H9 (cell line): ENCODE measurements at places on chromosomes 3 and 15.

GRCh38 chr15:51132384-51133139, 37.9 kb upstream of the TNFAIP8L3 start:
- peak; percentile 50 for DNase-seq

DNA sequence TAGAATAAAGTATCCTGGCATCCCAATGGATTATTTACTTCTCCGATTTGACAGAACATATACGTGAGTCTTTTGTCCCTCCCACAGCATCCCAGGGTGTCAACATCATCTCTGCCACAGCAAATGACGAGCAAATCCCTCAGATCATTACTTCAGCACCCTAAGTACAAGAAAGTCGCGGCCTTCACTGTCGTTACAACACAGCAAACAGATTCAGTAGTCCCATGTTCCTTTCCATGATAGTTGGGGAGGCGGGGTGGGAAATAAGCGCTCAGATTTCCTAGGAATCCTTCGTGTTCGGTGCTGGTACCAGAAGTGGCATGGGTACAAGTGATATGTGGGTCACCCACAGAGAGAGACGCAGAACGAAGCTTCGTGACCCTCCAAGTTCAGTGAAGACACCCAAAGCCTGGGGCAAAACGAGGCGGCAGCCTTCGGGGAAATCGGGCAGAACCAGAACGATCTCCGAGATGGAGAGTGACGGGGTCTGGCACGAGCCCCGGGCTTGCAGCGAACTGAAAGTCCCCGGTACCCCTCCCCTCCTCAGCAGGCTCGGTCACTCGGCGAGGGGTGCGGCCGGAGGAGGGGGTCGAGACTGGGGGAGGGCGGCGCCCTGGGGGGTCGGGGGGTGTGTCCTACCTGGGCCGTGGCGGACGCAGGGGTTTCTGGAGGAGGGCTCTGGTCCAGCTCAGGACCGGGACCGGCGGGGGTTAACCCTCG, 619 bp downstream of the TTBK2 start:
- DNase-seq = peak; percentile 32

DNA sequence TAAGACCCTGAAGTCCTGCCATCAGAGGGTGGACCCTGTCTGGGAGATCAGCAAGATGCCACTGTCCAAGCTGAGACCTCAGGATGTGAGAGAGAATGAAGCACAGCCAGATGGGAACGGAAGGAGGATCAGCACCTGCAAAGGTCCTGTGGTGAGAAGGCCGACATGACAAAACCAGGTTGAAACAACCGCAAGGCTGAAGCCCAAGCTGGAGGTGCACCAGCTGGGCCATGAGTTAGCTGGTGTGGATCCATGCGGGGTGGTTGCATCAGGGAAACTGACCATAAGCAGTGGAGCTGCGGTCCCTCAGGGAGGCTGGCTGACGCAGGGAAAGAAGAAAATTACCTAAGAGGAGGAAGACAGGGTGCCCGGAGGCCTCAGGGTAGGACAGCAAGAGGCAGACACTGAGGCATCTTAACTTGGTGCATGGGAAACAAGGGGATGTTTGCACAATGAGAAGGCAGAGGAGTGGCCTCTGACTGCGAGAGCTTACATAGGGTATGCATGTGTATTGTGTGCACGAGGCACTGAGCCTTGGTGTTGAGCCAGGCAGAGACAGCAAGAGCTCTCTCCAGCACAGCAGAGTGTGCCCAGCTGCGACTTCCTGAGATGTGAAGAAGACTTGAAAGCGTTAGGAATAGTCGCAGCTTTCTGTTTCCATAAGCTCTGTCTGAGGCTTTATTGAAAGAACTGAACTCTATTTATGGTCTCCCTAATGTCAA, 497.7 kb downstream of the OCA2 start:
- no peak for DNase-seq

DNA sequence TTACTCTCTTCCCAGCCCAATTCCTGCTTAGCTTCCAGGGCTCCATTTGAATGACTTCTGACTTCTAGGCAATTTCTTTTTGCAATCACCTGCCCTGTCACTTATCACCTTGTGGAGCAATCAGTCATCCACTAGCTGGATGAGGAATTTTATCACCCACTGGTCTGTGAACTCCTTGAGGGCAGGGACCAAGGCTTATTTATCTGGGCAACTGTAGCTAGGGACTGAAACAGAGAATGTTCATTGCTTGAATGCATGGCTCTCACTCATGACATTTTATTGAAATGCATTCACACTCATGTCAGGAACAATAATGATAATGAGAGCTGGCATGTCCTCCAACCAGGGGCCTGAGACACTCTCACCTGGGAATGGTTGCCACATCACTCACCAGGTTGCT, 15.5 kb downstream of the TNFAIP8L3 start:
- DNase-seq = no peak
